ENCODE measurements at places on chromosomes 5 and 9.
A peak's percentile ranks its signal among the peaks of the same experiment; 100 is the strongest.

- no peak for DNase-seq
These were observed 19.3 kb downstream of the MOCS2 start for GRCh38 chr5:53090229-53090628.

DNA sequence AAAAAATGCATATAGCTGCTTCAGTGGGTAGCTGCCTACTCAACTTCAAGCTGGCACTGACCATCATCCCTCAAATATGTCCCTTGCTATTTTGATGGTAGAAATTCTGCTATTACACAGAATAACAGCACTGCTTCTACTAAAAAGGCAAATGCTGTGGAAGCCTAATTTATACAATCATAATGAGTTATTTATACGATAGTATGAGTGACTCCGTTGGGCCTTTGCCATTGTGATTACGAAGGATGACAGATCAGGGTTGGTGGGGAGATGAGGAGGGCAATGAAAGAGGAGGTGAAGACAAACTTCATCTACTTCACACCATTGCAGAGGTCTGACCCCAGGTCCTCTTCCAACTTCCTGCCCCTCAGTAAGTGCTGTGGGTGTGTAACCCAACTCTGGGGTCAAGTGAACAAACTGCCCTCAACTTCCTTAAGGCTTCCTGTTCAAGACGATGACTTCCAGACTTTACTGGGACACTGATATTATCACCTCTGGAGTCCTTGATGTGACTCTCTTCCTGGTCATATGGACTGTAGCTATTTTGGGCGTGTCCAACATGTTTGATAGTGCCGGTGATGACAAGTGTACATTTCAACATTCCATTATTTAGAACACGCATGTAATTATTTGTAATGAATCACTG lies 74.1 kb upstream of the RPS23 start:
- no peak for DNase-seq

GRCh38 chr9:99189186-99189585 lies 32.6 kb downstream of the ALG2 start:
- no peak for DNase-seq

DNA sequence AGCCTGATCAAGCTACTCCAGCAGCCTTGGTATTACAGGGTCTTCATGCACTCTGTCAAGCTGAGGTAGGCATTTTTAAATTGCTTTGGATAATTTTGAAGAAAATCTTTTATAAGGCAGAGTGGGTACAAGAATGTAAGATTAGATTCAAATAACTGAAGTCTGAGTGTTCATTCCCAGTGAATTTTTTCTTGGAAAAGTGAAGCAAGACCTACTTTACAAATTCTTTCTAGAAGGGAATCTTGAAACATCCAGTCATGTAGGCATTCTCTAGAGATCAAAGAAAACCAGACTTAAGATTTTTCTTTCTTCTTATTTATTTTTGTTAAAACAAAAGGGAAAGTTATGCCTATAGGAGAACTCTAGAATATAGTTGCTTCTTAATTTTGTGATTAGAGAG lies 139.0 kb downstream of the FOCAD start:
- DNase-seq = no peak

DNA sequence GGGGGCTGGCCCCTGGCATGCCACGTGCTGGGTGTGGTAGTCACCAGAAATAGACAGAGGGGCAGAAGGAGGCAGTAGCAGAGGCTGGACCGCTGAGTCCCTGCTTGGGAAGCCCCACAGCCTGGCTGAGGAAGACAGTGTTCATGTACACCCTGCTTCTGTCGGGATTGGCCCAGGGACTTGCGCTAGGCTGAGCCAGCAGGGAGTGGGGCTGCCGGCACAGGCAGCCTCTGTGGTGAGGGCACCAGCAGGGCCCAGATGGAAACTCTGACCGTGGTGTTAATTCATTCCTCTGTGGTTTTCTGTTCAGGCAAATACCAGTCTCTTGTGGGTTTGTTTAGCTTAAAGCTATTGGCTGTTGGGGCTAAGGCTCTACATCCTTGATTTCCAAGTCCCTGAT lies 108.6 kb upstream of the RAD23B start:
- no peak for DNase-seq

DNA sequence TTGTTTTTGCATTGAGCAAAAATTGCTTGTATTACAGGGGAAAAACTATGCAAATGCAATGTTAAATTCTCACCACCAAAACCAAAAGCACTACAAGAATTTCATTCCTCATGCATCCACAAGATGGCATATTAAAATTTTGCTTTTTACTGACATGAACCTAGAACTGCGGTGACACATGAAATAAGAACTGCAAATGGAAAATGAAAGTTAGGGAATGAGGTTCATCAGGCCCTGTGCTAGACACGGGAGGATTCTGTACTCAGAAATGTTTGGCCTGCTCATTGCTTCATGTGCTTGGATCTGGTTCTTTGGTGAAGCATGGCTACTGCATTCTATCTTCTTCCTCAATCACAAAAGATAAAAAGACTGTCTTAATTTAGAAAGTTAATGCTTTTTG lies 9.1 kb upstream of the RFK start:
- DNase-seq = no peak

GRCh38 chr5:32773944-32774343 lies 62.8 kb downstream of the NPR3 start:
- DNase-seq = no peak

DNA sequence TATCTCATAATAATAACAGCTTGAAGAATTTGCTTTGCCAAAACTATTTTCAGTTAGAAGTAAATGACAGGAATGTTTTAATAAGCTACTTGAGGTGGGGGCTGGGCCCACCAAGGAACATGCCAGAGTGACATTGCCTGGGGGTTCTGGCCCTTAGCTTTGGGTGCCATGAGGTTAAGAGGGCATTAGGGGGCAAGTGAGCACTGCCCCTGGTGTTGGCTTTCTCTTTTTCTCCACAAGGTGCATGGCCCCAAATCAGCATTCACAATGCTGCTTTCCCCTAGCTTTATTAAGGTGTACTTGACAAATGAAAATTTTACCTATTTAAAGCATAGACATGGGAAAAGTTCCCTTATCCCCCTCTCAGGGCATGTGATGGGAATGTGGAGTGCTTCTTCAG lies 305.4 kb downstream of the TENT4A start:
- no peak for DNase-seq

DNA sequence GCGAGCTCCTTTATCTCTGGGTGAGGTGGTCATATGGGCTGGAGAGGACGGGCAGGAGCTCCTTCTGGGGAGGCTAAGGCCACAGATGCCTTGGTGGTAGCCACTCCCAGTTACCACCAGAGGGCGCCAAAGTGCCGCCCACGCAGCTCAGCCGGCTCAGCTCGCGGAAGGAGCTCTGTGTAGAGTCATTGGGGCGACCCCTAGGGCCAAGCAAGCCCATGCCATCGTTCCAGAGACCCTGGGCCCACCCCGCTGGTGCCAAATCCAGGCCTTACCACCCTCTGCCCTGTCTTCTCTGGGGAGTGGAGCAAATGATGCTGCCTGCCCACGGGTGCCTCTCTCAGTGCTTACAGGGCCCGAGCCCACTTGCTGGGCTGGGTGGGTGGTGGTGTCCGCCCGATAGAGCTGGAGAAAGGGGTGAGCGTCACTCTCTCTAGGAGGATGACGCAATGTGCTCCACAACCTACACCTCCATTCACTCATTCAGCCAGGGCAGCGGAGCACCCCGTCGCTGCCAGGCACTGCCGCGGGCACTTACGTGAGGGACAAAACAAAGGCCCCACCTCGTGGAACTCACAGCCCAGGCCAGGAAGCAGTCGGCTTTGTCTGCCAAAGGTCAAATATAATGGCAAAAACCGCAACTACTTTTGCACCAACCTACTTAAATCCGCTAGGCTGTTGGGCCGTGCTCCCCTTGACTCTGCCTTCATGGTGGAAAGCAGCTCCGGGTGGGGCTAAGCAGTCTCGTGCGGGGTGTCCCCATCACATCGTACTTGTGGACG lies 13.8 kb downstream of the TSPAN17 start:
- peak; percentile 83 for DNase-seq

DNA sequence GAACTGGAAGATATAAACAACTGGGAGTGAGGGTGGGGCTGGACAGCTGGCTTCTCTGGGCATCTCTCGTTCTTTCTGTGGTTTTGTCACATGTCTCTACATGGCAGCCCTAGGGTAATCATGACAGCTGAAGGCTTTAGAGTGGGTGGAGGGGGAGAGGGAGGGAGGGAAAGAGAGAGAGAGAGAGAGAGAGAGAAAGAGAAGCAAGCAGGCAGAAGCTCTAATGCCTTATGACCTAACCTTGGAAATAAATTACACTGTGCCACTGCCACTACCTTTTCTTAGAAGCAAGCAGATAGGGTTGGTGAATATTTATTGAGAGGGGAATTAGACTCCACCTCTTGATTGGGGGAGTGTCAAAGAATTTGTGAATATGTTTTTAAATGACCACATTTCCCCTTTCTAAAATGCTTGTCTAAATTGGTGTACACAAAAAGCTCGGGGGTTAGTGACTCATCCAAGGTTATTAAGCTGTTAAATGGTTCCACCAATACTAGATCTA lies 2.6 kb upstream of the DAPK1 start:
- peak; percentile 70 for DNase-seq

- peak; percentile 91 for DNase-seq
These were observed at the start of gene CXXC5 for GRCh38 chr5:139648205-139649081. Gene CXXC5 (plus strand): TSS chr5:139648349. CDS start chr5:139680524, 32,175 bp downstream.

- no peak for DNase-seq
These were observed 671.3 kb upstream of the KLF4 start for GRCh38 chr9:108160706-108161355.

- no peak for DNase-seq
These were observed 11.8 kb upstream of the TMC1 start for GRCh38 chr9:72509635-72510034.

DNA sequence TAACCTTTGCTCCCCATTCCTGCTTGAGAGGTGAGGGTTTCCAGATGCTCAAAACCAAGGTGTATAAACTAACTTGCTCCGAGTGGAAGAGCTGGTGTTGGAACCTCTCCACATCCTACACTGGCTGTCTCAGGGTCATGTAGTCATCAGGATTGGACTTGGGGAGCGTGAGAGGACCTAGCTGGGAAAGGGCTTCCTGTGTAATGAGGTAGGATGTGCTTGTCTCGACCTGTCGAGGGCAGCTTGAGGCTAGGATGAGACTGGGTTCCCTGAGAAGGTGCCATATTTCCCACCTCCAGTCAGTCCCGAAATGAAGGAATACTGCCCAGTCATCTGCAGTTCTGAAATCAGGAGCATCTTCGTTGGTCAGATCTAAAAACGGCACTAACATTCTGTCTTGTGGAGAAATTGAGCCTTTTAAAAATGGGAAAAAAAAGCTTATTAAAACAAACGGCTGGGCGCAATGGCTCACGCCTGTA lies 1.3 kb downstream of the CCNI2 start:
- DNase-seq = no peak

DNA sequence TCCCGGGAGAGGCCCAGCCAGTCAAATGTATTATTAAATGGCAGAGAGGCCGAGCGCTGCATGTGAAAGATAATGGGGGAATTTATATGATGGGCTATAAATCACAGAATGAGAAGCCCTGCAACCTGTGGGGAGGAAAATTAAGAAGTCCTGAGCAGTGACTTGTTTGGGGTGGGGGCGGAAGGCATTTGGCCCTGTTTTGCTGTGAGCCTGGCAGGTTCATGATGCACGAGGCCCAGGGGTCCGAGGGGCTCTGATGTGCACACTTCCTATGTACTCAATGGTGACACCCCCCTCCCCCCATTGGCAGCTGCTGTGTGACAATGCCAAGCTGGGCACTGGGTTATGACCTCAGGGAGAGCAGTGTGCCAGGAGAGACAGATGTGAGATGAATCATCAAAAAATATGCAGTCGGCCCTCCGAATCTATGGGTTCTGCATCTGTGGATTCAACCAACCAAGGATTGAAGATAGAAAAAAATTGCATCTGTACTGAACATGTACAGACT lies 13.7 kb upstream of the DAB2IP start:
- peak; percentile 78 for DNase-seq

GRCh38 chr5:11905206-11905605 lies 960 bp upstream of the CTNND2 start:
- no peak for DNase-seq

DNA sequence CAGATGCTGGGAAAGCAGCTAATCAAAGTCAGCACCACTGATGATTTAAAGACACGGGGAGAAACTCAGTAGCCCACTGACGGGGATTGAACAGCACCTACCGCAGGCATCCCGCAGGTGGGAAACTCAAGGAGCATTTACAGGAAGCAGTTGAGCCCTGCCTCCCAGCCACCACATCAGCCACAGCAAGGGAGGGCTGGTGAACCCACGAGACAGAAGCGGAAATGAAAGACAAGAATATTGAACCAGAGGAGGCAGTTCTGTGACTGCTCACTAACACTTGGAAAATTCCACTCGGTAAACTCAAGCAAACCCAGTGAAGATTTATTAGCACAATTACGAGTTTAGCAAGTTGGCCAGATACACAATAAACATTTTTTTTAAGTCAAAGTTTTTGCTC lies 10.6 kb upstream of the FAM163B start:
- DNase-seq = no peak

GRCh38 chr9:106419829-106420228 lies 443.1 kb upstream of the ZNF462 start:
- DNase-seq = no peak

- no peak for DNase-seq
These were observed 153.1 kb upstream of the KLF9 start for GRCh38 chr9:70567511-70567910.

- peak; percentile 15 for DNase-seq
These were observed 104.4 kb downstream of the WNK2 start for GRCh38 chr9:93288341-93288740.

- no peak for DNase-seq
These were observed 212.3 kb upstream of the GRAMD2B start for GRCh38 chr5:126210955-126211354.

DNA sequence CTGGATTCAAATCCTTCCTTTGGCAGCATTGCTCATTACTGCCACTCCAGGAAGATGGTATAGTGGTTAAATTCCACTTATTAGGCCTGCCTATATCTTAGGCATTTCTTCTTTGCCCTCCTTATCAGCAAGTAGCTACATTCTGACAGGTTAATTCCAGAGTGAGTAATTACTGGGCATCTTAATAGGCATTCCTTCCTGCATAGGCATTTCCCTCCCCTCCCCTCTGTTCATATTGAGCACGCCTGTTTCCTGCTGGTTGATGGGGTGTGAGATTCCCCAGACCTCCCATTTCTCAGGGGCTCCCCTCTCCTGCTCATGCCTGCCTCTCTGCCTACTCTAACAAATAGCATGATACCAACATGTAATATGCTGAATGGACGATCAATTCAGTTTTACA lies 305.9 kb downstream of the CYLC2 start:
- DNase-seq = no peak

- no peak for DNase-seq
These were observed 421.9 kb upstream of the FTMT start for GRCh38 chr5:121429761-121430160.

DNA sequence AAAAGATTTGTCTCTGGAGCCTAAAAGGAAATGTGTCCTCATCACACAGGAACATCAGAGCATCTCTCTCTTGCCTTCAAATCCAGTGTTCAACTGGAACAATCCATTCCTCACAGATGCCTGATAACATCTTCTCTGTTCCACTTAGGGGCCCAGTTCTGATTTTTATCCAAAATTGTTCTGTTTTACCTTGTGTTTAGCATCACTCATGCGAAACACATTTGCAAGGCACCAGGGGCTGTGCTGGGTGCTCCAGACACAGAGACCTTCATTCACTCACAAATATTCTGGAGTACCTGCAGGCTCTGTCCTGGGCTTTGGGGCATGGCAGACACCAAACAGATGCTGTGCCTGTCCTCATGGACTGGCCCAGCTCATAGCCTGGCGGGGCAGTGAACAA lies 13.8 kb downstream of the GABBR2 start:
- DNase-seq = no peak

GRCh38 chr9:85744480-85744879 lies 2.7 kb upstream of the AGTPBP1 start:
- DNase-seq = no peak

- no peak for DNase-seq
These were observed 922.2 kb upstream of the SEMA6A start for GRCh38 chr5:117496801-117497200.

- DNase-seq = peak; percentile 75
These were observed 34.5 kb downstream of the TSTD2 start for GRCh38 chr9:97598461-97599288.

Measured in femur (tissue), 1 donor.